ENCODE measurements at places on chromosomes 5 and 9.

GRCh38 chr5:147759441-147759840 lies 23.1 kb downstream of the JAKMIP2 start:
- no peak for DNase-seq

DNA sequence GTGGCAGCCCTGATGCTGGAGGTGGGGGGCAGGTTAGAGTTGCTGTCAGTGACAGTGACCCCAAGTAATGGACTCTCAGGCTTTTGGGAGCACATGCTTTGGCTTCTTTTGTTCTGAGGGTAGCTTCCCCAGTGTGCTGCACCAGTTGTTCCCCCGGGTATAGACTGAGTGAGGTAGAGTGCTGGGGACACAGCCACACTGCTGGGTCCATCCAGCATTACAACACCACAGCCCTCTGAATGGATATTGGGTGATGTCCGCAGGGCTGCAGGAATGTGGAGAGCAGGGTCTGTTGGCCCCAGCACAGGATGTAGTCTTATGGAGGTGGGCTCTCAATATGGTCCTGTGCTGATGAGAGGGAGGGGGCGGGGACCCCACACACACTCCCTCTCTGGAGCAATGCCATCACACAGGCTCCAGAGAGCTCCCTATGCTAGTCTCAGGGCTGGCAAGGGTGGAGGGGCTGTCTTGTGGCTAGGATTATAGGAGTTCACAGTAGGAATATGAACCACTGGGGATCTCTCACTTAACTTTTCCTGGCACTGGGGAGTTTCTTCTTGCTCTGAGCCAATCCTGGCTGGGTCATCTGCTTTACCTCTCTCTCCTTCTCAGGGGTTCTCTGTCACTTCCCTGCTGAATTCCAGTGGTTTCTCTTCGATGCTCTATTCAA lies 20.7 kb downstream of the OSMR start:
- no peak for DNase-seq

DNA sequence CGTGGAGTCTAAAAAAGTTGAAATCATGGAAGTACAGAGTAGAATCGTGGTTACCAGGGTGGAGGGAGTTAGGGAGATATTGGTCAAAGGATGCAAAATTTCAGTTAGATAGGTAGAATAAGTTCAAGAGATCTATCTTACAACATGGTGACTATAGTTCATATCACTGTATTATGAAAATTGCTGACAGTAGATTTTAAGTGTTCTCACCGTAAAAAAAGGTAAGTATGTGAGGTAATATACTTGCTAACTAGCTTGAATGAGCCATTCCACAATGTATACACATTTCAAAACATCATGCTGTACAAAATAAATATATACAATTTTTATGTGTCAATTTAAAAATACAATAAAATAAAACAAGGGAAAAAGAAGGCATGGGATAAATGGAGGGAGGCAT lies 392.1 kb downstream of the CAAP1 start:
- DNase-seq = no peak

- no peak for DNase-seq
These were observed 132.4 kb upstream of the FTMT start for GRCh38 chr5:121719255-121719654.

GRCh38 chr5:39624268-39624886 lies 199.6 kb upstream of the DAB2 start:
- DNase-seq = no peak

DNA sequence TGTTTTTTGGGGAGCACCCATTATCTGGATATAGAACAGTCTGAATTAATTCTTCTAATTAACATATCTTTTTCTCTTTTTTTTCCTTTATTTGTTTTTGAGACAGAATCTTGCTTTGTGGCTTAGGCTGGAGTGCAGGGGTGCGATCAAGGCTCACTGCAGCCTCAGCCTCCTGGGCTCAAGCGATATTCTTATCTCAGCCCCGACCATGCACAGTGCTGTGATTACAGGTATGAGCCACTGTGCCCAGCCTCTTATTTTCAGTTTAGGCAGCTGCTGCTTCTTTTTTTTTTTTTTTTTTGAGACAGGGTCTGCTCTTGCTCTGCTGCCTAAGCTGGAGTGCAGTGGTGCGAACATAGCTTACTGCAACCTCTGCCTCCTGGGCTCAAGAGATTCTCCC lies 20.2 kb downstream of the UBE2R2 start:
- DNase-seq = no peak
